NCI-H1694 (cell line): ENCODE measurements at places on chromosomes 6 and 20.

DNA sequence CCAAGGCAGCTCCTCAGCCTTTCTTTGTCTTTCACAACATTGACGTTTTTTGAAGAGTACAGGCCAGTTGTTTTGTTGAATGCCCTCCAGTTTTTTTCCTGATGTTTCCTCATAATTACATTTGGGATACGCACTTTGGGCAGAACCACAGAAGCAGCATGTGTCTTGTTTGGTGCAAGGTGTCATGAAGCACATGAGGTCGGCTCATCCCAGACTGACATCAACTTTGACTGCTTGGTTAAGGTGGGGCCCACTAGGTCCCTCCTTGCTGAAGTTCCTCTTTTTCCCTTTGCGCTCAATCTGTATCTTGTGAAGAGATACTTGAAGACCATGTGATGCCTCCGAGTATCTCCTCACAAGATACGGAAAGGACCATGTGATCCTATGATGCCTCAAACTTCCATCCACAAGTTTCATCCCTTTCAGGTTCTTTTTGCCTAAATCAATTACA lies 10.5 kb downstream of the SNAI1 start:
- DNase-seq = no peak

DNA sequence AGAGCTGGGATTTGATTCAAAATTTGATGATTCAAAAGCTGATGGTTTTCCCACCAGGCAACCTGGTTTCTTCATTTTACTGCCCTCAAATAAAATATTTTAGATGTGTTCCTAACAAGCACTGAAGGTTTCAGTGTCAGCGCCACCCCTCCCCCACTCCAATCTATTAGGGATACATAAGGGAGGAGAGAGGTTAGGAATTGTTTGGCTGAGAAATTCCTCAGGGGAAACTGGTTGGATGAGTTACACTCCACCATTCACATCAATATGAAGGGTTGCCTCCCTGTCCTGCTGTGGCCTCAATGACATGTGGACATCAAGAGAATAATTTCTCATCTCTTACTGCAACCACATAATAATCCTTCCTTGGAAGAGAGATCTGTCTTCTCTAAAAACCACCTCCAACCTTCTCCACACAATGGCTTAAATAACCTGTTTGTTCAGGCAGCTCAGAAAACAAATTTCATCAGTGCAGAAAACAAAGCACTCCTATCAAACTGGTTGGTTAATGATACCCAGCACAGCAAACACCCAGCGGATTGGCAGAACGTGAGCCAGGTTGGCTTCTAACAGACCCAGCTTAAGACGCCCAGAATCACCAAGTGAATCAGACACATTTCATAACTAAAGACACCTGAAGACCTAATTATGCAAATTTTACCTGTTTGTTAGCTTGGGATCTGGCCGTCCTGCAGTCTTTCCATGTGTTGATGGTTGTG lies 136.0 kb upstream of the SGK1 start:
- no peak for DNase-seq

GRCh38 chr6:137121401-137121997 lies 51.9 kb downstream of the IL22RA2 start:
- no peak for DNase-seq

DNA sequence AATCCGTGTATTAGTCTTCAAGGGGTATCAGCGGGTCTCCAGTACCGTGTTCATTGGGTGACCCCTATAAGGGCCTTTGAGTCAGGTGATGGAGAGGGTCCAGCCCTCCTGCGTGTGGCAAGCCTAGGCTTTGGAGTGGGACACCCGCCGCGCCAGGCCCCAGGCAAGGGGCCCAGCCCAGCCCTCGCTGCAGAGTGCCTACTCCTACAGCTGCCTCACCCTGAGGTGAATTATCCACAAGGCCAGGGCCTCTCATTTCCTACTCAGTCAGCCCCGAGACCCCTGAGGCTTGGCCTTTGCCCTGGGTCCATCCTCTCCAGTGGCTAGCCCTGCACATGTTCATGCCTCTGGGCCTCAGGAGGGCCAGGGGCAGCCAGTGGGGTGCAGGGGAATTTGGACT lies 45.1 kb downstream of the TMEM242 start:
- DNase-seq = no peak
